Breast epithelium (tissue), 4 donors: ENCODE measurements at places on chromosomes 7 and 10. TPM values are rescaled to one million over a fixed set of nuclear protein-coding genes. Genes with fewer than 3 reads are reported as not detected.
A peak's percentile ranks its signal among the peaks of the same experiment; 100 is the strongest.

GRCh38 chr10:102872163-102872562 lies 2.9 kb downstream of the AS3MT start:
- H3K36me3 ChIP-seq = no peaks in the 10 kb centered on the region
- H3K27me3 ChIP-seq = no peaks in the 10 kb centered on the region
- no peak overlapping the region for H3K27ac ChIP-seq
- no peaks in the 10 kb centered on the region for H3K4me1 ChIP-seq

DNA sequence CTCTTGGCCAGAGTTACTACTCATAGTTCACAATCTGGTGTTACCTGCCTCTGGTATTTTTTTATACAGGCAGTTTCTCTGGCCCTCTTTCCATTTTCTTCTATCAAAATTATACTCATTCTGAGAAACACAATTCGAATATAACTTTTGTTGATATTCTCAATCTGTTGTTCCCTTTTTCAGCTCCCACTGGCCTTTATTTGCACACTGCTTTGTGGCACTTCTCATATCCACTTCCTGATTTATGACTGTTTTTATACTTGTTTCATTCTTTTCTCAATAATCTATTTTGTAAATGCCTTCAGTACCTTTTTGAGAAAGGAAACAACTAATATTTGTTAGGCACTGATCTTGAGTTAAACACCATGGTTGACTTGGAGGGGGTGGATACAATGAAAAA lies 93.8 kb upstream of the HDAC9 start:
- no peaks in the 10 kb centered on the region for H3K27me3 ChIP-seq
- H3K4me3 ChIP-seq = no peak overlapping the region
- DNase-seq = no peak
- H3K36me3 ChIP-seq = no peaks in the 10 kb centered on the region
- no peaks in the 10 kb centered on the region for H3K4me1 ChIP-seq

DNA sequence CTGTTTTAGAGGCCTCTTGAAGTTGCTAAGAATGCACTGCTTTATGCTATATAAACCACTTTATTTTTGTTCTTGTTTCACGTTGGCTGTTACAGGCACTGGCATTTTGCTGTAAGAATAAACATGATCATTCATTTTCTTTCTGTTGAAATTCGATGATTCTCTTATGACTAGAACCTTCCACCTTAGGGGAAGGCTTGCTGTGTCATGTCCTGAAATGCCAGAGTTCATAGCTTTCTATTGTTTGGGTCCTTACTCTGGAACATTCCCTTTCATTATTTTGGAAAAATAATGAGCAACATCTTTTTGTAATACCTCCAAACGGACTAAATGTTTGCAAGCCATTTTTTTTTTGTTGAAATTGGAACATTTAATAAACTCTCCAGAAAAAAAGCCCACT lies 495.1 kb upstream of the POT1 start:
- no peak for DNase-seq
- H3K27me3 ChIP-seq = no peaks in the 10 kb centered on the region
- no peaks in the 10 kb centered on the region for H3K36me3 ChIP-seq

GRCh38 chr7:116215551-116215950 lies 5.2 kb downstream of the TES start:
- H3K36me3 ChIP-seq = no peaks in the 10 kb centered on the region
- no peak for DNase-seq
- H3K4me1 ChIP-seq = peaks cover 14% of the 10 kb centered on the region
- H3K4me3 ChIP-seq = no peak overlapping the region
- H3K27ac ChIP-seq = no peak overlapping the region

- peak overlapping the region; percentile 88 for H3K4me3 ChIP-seq
- no peaks in the 10 kb centered on the region for H3K4me1 ChIP-seq
- H3K27ac ChIP-seq = peak overlapping the region; percentile 99
- DNase-seq = no peak
- no peaks in the 10 kb centered on the region for H3K27me3 ChIP-seq
These were observed 1.5 kb downstream of the IPMK start for GRCh38 chr10:58266003-58266825.

GRCh38 chr10:119225083-119225658 lies 17.8 kb downstream of the GRK5 start:
- no peak overlapping the region for H3K4me3 ChIP-seq
- H3K4me1 ChIP-seq = no peaks in the 10 kb centered on the region
- no peaks in the 10 kb centered on the region for H3K36me3 ChIP-seq

GRCh38 chr10:944034-944831 lies 12.7 kb upstream of the LARP4B start:
- H3K4me1 ChIP-seq = no peaks in the 10 kb centered on the region
- no peaks in the 10 kb centered on the region for H3K36me3 ChIP-seq
- H3K27ac ChIP-seq = peak overlapping the region; percentile 83

GRCh38 chr10:58897708-58898107 lies 278.7 kb upstream of the PHYHIPL start:
- no peak overlapping the region for H3K4me3 ChIP-seq
- no peaks in the 10 kb centered on the region for H3K36me3 ChIP-seq
- no peaks in the 10 kb centered on the region for H3K4me1 ChIP-seq
- no peak overlapping the region for H3K27ac ChIP-seq

GRCh38 chr10:112424651-112425050 lies 22.1 kb downstream of the ZDHHC6 start:
- no peaks in the 10 kb centered on the region for H3K4me1 ChIP-seq
- no peaks in the 10 kb centered on the region for H3K27me3 ChIP-seq
- H3K36me3 ChIP-seq = no peaks in the 10 kb centered on the region
- no peak overlapping the region for H3K27ac ChIP-seq
- no peak overlapping the region for H3K4me3 ChIP-seq
- DNase-seq = no peak

GRCh38 chr10:69742356-69742695 lies 59.4 kb upstream of the COL13A1 start:
- no peak for DNase-seq
- no peak overlapping the region for H3K27ac ChIP-seq
- no peak overlapping the region for H3K4me3 ChIP-seq
- H3K4me1 ChIP-seq = no peaks in the 10 kb centered on the region

- H3K4me3 ChIP-seq = no peak overlapping the region
- H3K27me3 ChIP-seq = no peaks in the 10 kb centered on the region
- DNase-seq = no peak
- H3K27ac ChIP-seq = no peak overlapping the region
- H3K4me1 ChIP-seq = no peaks in the 10 kb centered on the region
- no peaks in the 10 kb centered on the region for H3K36me3 ChIP-seq
These were observed 689.7 kb upstream of the IGFBP3 start for GRCh38 chr7:46610746-46611145.

- H3K27me3 ChIP-seq = no peaks in the 10 kb centered on the region
- H3K4me1 ChIP-seq = peaks cover 11% of the 10 kb centered on the region
- no peaks in the 10 kb centered on the region for H3K36me3 ChIP-seq
- no peak overlapping the region for H3K4me3 ChIP-seq
- H3K27ac ChIP-seq = peak overlapping the region; percentile 87
These were observed 141.3 kb downstream of the GRK5 start for GRCh38 chr10:119348516-119349240.

DNA sequence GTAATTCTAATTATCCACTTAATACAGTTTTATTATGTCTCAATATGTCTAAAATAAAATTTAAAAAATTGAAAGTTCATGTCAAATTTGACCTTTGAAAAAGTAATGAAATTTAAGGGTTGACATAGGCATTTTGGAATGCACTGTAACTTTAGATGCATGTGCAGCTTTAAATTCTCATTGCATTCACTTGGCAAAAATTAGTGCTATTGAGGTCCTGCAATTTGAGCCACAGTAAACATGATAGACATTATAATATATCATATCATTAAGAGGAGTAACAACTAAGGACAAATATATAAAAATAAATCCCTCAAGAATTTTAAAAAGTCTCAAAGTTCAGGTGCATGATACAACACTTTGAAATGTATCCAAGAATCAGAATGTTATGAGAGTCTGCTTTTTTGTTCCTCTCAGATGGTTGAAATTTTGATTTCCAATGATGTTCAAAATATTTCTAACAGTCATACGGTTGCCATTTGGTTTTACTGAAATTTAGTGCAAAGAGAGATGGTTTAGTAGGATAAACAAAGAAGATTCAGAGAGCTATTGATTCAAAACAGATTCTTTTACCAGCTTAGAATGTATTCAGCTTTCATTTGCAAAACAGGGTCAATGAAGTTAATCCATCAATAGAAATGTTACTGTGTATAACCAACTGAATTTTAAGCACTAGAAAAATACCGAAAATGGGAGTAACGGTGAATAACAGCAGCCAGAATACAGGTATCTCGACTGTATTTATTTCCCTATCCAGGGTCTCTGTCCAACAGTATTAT lies 71.8 kb downstream of the SEMA3A start:
- no peak overlapping the region for H3K27ac ChIP-seq
- no peaks in the 10 kb centered on the region for H3K36me3 ChIP-seq
- no peak overlapping the region for H3K4me3 ChIP-seq
- H3K27me3 ChIP-seq = no peaks in the 10 kb centered on the region
- no peaks in the 10 kb centered on the region for H3K4me1 ChIP-seq

GRCh38 chr7:18338910-18339523 lies 156.5 kb upstream of the HDAC9 start:
- no peak for DNase-seq
- no peaks in the 10 kb centered on the region for H3K36me3 ChIP-seq
- H3K4me1 ChIP-seq = no peaks in the 10 kb centered on the region
- H3K27ac ChIP-seq = no peak overlapping the region
- H3K27me3 ChIP-seq = no peaks in the 10 kb centered on the region

GRCh38 chr10:20809631-20810030 lies 87.5 kb downstream of the NEBL start:
- no peak overlapping the region for H3K4me3 ChIP-seq
- no peak for DNase-seq
- H3K27me3 ChIP-seq = no peaks in the 10 kb centered on the region
- no peaks in the 10 kb centered on the region for H3K36me3 ChIP-seq

- H3K4me3 ChIP-seq = no peak overlapping the region
- no peaks in the 10 kb centered on the region for H3K27me3 ChIP-seq
- no peak for DNase-seq
These were observed 210.0 kb downstream of the MAD1L1 start for GRCh38 chr7:2022737-2023250.

GRCh38 chr7:90604383-90604782 lies 8.3 kb downstream of the CDK14 start:
- H3K4me3 ChIP-seq = no peak overlapping the region
- H3K36me3 ChIP-seq = no peaks in the 10 kb centered on the region
- H3K27ac ChIP-seq = no peak overlapping the region
- no peaks in the 10 kb centered on the region for H3K27me3 ChIP-seq
- no peak for DNase-seq

- H3K27me3 ChIP-seq = no peaks in the 10 kb centered on the region
- no peak overlapping the region for H3K4me3 ChIP-seq
- peak overlapping the region; percentile 85 for H3K27ac ChIP-seq
- H3K4me1 ChIP-seq = peaks cover 3% of the 10 kb centered on the region
- no peaks in the 10 kb centered on the region for H3K36me3 ChIP-seq
- peak; percentile 70 for DNase-seq
These were observed 18.6 kb upstream of the DNAJB6 start for GRCh38 chr7:157318015-157318706.

DNA sequence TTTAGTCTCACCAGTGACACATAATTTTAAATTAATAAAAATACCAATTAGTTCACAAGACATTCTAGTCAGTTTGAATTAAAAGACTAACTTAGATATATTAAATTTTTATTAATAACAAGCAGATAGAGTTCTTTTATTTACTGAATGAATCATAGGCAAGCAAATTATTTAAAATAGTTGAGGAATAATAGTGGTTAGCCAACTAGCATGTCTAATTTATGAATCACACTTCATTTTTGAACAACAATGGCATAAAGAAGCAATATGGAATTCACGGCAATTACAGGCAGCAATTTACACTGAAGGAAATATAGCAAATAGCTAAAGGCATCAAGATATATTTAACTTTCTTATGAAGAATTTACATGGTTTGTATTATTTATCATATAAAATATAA lies 187.0 kb upstream of the SLC26A5 start:
- no peaks in the 10 kb centered on the region for H3K36me3 ChIP-seq
- no peak for DNase-seq
- no peaks in the 10 kb centered on the region for H3K27me3 ChIP-seq
- no peaks in the 10 kb centered on the region for H3K4me1 ChIP-seq
- no peak overlapping the region for H3K27ac ChIP-seq

- no peaks in the 10 kb centered on the region for H3K27me3 ChIP-seq
- no peak overlapping the region for H3K4me3 ChIP-seq
- H3K27ac ChIP-seq = no peak overlapping the region
- H3K4me1 ChIP-seq = no peaks in the 10 kb centered on the region
These were observed 95.3 kb upstream of the IL6 start for GRCh38 chr7:22631730-22632129.

Gene TMEM130
- total RNA-seq = 0.88 TPM

Gene IFIT1
- 11.4 TPM for total RNA-seq

Gene CYP3A7
- total RNA-seq = 1.5 TPM

Gene C10orf71
- not detected for total RNA-seq

Gene GPNMB
- 460 TPM for total RNA-seq

Gene MET
- total RNA-seq = 25.8 TPM

Gene GIMAP6
- 28.2 TPM for total RNA-seq

Gene PBLD
- total RNA-seq = 16.2 TPM

Gene BHLHA15
- total RNA-seq = 0.59 TPM

Gene NANOS1
- total RNA-seq = 6.4 TPM

Gene UBN2
- 20.0 TPM for total RNA-seq

Gene BAMBI
- 41.9 TPM for total RNA-seq
